Suppressor macrophage (primary cell): ENCODE measurements at places on chromosomes 5 and 9.
A peak's percentile ranks its signal among the peaks of the same experiment; 100 is the strongest.

- DNase-seq, result peak; percentile 81
Observed at GRCh38 chr5:76641514-76642120, 18.4 kb upstream of the F2RL2 start.

GRCh38 chr9:121038804-121039203, 11.3 kb downstream of the C5 start:
- no peak for DNase-seq

DNA sequence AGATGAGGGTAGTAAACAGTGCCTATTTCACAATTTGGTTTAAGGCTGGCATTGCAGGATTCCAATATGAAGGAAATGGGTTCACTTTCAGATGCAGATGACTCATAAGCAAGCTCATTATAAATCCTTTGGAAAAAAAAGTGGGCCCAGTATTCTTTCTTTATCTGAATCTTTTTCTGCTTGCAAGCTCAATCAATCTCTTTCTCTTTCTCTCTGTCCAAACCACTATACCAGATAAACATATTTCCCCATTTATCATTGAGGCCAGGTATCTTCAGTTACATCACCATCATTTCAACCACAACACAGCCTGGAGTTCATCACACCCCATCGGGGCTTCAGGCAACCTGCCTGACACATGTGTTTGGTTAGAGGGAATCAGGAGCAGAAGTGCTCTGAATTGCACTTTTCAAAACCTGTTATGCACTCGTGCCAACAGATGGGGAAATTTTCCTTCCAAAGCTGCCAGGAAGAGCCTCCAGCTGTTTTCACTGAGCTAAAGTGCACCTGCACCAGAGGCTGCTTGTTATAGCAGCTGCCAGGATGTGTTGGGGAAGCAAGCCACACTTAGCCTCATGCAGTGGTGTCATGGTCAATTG, 30.0 kb upstream of the MAMDC2 start:
- no peak for DNase-seq

- DNase-seq, result peak; percentile 31
Observed at GRCh38 chr5:142466195-142466971, 141.6 kb upstream of the SPRY4 start.

- no peak for DNase-seq
Observed at GRCh38 chr5:120901199-120901598, 437.1 kb downstream of the PRR16 start.

GRCh38 chr5:84191281-84191680, 193.4 kb downstream of the EDIL3 start:
- DNase-seq, result no peak

DNA sequence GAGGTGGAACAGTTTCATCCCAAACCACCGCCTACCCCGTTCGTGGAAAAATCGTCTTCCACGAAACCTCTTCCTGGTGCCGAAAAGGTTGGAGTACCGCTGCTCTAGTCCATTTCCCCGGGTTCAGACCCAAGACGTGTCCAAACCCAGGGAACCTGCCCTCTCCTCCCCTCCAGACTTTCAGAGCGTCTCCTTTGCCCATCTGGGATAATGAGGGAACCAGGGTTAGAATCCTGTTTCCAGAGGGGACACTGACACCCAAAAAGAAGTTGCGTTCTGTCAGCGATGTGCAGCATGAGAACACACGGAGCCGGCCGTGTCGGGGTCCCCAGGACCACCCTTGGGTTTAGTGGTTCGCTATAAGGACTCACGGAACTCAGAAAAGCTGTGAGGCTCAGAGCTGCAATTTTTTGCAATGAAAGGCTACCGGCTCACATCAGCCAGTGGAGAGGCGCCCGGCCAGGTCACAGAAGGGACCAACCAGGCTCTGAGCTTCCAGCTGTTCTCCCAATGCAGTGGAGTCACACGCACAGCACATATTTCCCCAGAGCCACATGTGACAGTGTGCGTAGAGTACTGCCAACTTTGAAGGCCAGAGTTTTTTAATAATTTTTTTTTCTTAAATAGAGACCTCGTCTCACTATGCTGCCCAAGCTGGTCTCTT, 19.4 kb downstream of the LAMC3 start:
- DNase-seq, result no peak

DNA sequence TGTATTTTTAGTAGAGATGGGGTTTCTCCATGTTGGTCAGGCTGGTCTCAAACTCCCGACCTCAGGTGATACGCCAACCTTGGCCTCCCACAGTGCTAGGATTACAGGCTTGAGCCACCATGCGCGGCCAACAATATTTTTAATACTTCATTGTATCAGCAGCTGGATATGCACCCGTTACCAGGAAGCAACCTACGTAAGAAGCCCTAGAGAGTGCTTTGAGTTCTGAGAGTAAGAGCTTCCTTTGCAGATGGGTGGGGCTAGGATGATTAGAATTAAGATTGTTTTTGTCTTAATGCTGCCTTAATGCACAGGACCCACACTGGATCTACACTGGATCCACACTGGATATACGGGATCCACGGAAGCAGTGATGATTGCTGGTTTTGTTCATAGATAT, 123.9 kb upstream of the ABCA1 start:
- peak; percentile 54 for DNase-seq
